ENCODE measurements at places on chromosomes 13 and 19.

DNA sequence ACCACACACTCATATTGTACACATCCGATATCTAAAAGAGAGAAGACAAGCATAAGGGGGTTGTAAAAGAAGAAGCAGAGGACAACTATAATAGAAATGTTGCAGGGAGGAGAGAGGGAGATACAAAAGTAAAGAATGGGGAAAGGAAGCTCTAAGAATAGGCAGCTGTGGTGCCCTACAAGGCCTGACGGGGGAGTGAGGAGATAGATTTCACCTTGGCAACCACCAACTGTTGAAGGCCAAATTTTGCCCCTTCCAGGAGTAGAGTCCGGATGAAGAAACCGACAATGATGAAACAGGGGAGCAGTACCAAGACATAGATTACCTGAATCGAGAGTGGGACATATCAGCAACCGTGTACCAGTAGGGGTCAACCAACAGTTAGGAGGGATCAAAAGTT lies 15.9 kb downstream of the SLC6A16 start:
- no peak for DNase-seq

DNA sequence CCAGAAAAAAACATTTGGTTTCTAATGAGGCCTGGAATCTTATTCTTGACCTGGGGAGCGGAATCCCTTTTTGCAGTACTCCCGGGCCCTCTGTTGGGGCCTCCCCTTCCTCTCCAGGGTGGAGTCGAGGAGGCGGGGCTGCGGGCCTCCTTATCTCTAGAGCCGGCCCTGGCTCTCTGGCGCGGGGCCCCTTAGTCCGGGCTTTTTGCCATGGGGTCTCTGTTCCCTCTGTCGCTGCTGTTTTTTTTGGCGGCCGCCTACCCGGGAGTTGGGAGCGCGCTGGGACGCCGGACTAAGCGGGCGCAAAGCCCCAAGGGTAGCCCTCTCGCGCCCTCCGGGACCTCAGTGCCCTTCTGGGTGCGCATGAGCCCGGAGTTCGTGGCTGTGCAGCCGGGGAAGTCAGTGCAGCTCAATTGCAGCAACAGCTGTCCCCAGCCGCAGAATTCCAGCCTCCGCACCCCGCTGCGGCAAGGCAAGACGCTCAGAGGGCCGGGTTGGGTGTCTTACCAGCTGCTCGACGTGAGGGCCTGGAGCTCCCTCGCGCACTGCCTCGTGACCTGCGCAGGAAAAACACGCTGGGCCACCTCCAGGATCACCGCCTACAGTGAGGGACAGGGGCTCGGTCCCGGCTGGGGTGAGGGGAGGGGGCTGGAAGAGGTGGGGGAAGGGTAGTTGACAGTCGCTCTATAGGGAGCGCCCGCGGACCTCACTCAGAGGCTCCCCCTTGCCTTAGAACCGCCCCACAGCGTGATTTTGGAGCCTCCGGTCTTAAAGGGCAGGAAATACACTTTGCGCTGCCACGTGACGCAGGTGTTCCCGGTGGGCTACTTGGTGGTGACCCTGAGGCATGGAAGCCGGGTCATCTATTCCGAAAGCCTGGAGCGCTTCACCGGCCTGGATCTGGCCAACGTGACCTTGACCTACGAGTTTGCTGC lies at the start of gene ICAM4:
ICAM4 (plus strand) TSS at position 153 of the 935 bp plus-strand sequence; CDS start at position 211, 58 bp downstream.
- DNase-seq: peak; percentile 47

DNA sequence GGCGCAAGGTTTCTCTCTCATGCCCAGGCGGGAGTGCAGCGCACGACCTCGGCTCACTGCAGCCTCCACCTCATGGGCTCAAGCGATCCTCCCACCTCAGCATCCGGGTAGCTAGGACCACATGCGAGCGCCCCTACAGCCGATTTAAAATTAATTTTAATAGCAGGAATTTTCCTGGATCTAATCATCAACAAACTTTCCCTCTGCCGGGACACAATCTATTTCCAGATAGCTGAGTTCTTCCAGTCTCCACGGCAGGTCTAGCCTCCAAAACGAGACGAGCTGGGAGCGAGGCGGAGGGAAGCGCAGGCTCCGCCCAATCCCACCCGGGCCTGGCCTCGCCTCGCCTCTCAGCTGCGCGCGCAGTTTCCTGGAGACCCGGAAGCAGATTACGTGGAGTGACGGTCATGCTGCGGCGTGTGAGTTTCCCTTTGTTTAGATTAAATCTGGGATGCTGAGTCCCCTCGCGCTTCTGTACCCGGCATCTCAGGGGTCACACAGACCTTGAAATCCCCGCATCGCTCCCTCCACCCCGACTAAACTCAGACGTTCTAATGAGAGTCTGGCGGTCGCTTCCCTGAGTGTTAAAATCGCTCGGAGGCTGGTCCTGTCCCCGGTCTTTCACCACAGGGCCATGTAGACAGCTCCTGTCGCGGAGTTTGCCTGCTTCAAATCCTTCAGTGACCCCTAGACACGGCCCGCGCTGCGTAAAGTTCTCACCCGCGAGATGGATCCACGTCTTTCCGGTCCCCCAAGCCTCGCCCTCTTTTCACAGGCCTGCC lies at the start of gene ZNF880:
ZNF880 (plus strand) TSS at position 365 of the 782 bp plus-strand sequence; CDS start at position 408, 43 bp downstream.
- peak; percentile 94 for DNase-seq

GRCh38 chr19:3304871-3305423 lies 61.4 kb upstream of the NFIC start:
- DNase-seq: peak; percentile 79

- DNase-seq: no peak
These were observed 20.4 kb downstream of the COG6 start for GRCh38 chr13:39675904-39676303.

DNA sequence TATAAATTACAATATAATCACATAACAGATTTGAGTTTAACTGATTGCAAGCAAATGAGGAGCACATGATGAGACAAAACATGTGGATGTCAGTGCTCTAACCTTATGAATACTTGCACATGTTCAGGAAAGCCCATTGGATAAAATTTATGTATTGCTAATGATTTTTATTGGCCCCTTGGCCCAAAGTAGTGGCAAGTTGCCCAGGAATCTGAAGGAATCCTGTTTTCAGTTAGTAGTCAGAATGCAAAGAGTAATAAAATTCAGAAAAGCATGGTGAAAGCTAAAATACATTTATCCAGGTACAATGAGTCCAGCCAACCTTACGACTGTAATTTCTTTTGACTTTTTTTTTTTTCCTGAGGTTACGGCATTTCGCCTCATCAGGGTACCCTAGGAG lies 1539.4 kb downstream of the EFNB2 start:
- no peak for DNase-seq

DNA sequence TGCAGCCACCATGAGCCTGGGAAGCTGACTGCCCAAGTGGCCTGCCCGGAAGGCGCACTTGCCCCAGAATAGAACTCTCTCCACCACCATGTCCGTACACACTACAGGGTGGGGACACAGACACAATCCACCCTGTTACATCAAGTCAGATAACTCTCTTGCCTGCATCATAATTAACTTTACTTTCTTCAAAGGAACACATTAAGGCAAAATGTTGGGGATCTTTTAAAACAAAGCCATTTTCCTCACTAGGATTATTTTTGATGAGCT lies 23.3 kb upstream of the VSTM2B start:
- DNase-seq: no peak

- no peak for DNase-seq
These were observed 22.6 kb downstream of the MCF2L start for GRCh38 chr13:112991609-112992008.

GRCh38 chr13:113653264-113654174 lies 4.5 kb downstream of the ATP4B start:
- DNase-seq: peak; percentile 52

DNA sequence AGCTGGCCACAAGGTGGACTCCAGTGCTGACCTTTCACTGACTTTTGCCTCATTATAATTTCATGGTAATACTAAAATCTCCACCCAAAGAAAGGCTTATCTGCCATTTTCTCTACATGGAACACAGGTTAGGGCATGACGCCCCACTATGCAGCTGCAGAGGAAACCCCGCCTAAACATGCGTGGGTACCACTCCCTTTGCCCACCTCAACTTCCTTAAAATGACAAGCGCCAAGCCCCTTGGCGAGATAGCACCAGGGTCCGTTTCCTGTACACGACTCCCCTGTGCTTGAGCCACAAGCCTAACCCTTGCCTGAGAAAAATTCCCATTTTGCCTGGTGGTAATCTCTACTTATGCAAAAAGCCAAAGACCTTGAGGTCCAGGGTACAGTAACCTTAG lies 36.0 kb upstream of the PABPC3 start:
- DNase-seq: no peak

- DNase-seq: no peak
These were observed 4.9 kb upstream of the BRD4 start for GRCh38 chr19:15337202-15337601.

DNA sequence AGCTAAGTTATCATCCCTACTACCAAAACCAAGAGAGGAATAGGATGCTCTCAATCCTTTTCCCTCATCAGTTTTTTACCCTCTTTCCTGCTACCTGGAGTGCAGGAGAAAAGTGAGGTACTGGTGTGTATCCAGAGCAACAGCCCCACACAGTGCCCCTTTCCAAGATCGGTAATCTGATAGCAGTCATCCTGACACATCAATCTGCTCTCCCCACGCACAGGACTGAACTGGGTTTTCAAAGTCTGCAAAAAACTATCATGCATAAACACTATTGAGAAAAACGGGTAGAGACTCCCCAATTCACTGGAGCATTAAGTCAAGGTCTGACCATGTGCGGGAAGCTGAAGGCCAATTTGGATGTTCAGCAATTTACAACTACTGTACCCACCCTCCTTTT lies 284.8 kb downstream of the RBM26 start:
- DNase-seq: no peak

DNA sequence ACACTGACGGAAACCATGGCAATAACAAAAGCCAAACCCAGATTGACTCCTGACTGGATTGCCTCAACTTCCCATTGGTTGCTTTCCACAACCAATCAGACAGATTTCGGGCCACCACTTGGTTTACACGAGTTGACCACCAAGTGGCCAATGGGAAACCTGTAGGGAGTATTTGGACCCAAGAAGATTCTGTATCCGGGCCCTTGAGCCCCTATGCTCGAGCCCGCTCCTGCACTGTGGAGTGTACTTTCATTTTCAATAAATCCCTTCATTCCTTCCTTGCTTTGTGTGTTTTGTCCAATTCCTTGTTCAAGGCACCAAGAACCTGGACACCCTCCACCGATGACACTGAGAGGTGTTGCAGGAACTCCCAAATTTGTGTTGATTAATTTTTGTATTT lies 24.1 kb upstream of the URI1 start:
- DNase-seq: no peak

GRCh38 chr19:10776900-10777650 lies 58.9 kb downstream of the TMED1 start:
- no peak for DNase-seq

DNA sequence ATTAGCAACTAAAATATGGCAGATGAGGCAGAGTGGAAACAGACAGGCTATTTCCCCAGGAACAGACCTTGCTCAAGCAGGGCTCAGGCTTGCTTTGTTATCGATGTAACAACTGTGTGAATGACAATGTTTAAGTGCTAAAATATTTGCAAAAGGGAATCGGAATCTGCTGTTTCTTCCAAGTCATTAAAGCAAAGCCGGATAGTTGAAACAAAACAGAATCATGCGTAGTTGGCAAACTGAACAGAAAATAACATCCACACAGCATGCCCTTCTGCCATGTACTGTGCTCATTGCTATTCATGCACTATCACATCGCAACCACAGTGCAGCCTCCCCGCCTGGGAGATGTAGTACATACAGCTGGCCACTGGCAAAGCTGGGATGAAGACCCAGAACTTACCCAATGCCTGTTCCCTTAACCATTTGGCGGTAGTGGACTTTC lies 799.1 kb downstream of the DIAPH3 start:
- DNase-seq: no peak

DNA sequence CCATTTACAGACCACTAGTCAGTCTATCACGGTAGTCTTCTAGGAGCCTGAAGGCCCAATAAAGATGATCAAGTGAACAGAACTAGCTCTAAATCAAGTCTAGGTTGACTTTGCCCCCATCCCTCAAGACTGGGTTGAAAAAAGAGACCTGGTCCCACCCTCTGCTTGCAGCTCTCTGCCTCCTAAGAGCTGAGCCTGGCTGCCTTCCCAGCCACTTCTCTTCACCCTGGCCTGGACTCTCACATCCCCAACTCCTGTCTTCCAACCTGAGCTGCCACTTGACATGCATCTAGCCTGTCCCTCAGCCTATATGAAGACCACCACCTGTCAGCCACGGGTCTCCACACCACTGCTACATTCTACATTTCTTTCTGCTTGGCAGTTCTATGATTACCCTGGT lies 99.6 kb downstream of the FOXO1 start:
- no peak for DNase-seq

DNA sequence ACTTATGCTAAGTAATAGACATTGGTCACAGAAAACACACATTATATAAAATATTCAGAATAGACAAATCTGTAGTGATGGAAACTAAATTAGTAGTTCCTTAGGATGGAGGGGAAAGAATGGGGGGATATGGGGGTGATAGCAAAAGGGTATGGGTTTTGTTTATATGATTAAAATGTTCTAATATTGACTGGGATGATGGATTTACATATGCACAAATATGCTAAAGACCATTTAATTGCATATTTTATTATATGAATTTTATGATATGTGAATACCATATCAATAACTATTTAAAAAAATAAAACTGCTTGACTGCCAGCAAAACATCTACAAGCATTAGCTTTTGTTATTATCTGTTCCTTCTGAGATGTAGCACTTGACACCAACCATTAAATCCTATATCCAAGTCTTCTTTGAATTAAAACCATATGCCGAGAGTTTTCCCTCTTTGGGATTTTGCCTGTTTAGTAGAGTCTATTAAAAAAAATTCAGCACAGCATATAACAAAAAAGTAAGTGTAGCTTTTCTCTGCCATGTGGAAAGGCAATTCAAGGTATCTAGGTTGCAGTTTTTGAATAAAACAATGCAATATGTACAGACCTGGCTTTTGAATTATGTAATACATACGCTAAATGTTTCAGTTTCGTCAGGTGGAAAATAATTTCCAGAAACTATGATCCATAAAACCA lies 2584.1 kb upstream of the PCDH20 start:
- DNase-seq: no peak

GRCh38 chr19:17486545-17487240 lies 16.4 kb downstream of the SLC27A1 start:
- no peak for DNase-seq

- DNase-seq: peak; percentile 72
These were observed 10.2 kb upstream of the CCDC97 start for GRCh38 chr19:41299755-41300089.

GRCh38 chr13:99416411-99417121 lies 84.7 kb upstream of the TM9SF2 start:
- no peak for DNase-seq

DNA sequence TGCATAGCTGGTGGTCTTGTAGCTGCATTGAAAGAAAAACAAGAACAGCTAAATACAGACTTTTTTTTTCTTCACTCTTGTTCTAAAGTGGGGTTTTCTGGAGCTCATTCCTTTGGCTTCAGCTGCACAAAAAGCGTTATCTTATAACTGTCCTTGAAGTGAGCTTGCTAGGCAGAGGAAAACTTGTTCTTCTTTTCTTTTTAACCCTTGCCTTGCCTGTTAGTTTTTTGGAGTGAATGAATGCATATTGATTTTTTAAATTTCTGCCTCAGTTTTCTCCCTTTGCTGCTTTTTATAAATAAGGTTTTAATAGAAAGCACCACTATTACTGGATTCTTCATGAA lies 1.5 kb downstream of the ZNF765 start:
- DNase-seq: no peak
